ENCODE measurements at places on chromosomes 13 and 19.

- DNase-seq, result no peak
Observed at GRCh38 chr19:40702337-40703012, 12.0 kb upstream of the NUMBL start.

- DNase-seq, result no peak
Observed at GRCh38 chr13:40758811-40759210, 12.2 kb downstream of the MRPS31 start.

DNA sequence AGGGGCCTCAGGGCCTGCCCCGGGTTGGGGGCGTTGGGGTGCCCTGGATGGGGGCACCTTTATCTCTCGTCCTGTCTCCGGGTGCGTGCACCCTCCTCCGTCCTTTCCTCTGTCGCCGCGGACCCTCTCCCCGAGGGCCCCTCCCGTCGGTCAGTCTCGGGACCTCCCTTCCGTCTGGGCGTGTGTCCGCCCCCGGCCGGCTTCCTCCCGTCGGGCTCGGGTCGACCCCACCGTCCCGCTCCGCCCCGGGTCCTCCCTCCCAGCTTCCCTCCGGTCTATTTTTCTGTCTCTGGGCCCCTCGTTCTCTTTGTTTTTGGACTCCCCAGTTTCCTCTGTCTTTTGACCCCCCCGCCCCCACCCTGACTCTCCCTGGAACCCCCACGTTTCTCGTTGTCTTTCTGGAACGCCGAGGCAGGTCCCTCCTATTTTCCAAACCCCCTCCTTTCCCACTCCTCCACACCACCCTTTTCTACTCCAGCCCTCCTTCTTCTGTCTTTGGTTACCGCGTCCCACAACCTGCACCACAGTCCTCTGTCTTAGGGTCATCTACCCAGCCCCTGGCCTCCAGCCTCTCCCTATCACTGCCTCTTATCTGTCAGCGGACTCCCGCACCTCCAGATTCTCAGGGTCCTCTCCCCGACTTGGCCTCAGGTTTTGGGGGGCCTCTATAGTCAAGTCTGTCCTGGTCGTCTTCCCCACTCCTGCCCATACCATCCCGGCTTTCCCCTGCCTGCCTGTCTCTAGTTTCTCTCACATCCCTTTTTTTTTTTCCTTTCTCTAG is 757 bp downstream of the EGLN2 start:
- no peak for DNase-seq

- DNase-seq, result no peak
Observed at GRCh38 chr19:56148096-56148495, 7.0 kb downstream of the ZNF444 start.

DNA sequence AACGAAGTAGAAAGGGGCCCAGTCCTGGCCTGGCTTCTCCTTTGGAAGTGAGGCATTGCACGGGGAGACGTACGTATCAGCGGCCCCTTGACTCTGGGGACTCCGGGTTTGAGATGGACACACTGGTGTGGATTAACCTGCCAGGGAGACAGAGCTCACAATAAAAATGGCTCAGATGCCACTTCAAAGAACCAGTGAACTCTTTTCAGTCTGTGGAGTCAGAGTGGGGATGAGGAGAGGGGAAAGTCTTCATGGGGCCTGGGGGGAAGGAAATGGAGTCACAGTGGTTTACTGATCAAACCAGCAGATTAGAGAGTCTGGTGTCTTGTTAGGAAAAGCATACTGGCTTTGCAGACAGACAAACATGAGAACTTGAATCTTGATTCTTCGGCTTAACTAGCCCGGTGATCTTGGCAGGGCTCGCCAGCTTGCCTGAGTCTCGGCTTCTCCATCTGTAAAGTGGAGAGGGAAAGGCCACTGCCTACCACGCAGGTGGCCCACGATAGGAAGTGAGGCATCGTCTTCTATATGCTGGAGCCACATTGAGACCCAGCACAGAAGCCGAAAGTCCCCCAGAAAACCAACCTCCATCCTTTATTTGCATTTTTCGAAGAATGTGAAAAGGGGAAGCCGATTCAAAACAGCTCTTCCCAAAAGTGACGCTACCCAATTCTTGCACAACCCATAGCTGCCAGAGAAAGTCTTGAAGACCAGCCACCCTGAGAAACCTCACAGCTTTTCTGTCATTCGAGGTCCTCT is at the start of gene FFAR1:
Gene FFAR1, plus strand, starts transcription at position 732 of the 759 bp plus-strand sequence. CDS start 3,650 bp downstream, outside the sequence.
- no peak for DNase-seq

- no peak for DNase-seq
Observed at GRCh38 chr13:38160131-38160530, 189.5 kb upstream of the UFM1 start.

GRCh38 chr19:8120636-8121480 is 28.5 kb downstream of the FBN3 start:
- no peak for DNase-seq

GRCh38 chr19:40252395-40252794 is 25.9 kb upstream of the CCNP start:
- DNase-seq, result no peak

DNA sequence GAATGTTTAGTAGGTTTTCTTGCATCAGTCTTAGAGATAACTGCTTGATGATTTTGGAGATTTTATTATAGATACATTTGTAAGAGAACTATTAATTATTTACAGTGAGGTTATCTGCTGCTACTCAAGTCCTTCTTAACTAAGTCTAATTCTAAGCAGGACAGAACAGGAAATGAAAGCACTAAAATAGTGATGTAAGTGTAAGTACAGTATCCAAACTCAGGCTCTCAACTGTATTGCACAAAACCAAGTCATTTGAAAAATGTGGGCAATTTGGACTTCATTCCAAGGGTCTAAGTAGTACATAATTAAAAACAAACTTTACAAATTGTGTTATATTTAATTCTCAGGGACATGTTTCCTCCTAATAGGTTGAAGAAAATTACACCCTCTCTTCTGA is 417.1 kb downstream of the ITGBL1 start:
- DNase-seq, result no peak

DNA sequence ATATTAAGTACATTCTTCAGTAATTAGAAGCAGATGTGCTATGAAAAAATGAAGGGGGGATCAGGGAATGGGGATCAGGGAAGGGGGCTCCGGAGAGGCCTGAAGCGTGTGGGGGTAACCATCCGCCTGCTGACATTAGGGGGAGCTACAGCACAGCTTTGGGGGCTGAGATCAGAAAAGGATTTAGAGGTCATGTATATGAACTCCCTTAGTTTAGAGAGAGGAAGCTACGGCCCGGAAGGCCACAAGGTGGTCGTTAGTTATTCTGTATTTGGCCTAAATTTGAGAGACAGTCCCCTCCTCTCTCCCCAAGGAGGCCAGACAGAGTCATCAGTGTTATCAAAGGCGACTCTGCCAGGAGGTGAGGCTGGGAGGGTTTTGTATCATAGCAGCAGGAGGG is 99.0 kb downstream of the TM9SF2 start:
- no peak for DNase-seq

DNA sequence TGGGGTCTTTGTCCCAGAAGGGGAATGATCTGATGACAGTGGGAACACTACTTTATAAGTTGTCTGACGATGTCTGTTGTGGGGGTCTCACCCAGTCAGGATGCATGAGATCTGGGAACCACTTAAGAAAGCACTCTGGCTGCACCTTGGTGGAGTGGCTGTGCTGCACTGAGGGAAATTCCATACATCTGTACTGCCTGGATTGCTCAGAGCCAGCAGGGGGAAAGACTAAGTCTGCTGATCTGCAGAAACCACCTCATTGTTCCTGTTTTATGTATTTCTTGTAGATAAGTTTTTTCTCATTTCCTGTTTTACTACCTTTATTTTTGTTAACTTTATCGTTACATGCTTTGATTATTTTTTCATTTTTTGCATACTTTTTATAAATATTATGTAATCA is 27.3 kb downstream of the ZNF430 start:
- DNase-seq, result no peak
